Smooth muscle cell of trachea (primary cell): ENCODE measurements at places on chromosomes 12 and 14. TPM values are rescaled to one million over a fixed set of nuclear protein-coding genes. Genes with fewer than 3 reads are reported as not detected.

The CLEC7A gene
- total RNA-seq: not detected in 2 replicates

The MAP1LC3B2 gene
- total RNA-seq: 0.87 and 0.99 TPM in 2 replicates

The IFI27L1 gene
- 9.6 and 22.0 TPM in 2 replicates for total RNA-seq

The PLEKHG7 gene
- total RNA-seq: not detected in 2 replicates

The ACOT6 gene
- not detected in 2 replicates for total RNA-seq

The YAF2 gene
- 11.1 and 14.5 TPM in 2 replicates for total RNA-seq

The ARG2 gene
- 0.99 and 7.3 TPM in 2 replicates for total RNA-seq

The GPR65 gene
- total RNA-seq: under 0.01 TPM in 1 of 2 replicates, not detected in the other

The DIO2 gene
- total RNA-seq: 6.0 and 16.1 TPM in 2 replicates

The KIF5A gene
- total RNA-seq: 0.44 and 0.66 TPM in 2 replicates
